ENCODE measurements at places on chromosomes 1 and 21.

DNA sequence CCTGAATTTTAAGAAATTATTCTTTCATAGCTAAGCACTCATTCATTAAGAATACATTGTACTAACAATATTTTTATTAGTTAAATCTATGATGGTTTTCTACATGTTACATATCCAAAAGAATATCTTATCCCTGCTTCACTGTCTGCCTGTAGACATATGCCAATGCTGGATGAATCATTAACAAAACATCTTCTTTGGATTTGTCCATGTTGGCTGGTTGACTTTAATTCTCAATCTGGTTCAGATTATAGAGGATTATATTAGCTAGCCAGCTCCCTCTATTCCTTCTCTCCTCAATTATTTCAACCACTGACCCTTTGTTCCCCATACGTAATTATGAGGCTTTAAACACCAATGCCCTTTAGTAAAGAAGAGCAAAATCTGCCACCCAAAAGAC lies 138.9 kb upstream of the DMRTA2 start:
- DNase-seq, result no peak

GRCh38 chr21:25571726-25572121 lies 35.6 kb downstream of the MRPL39 start:
- DNase-seq, result no peak

- no peak for DNase-seq
These were observed 17.0 kb upstream of the ITLN2 start for GRCh38 chr1:160971618-160972056.

- DNase-seq, result no peak
These were observed 255.4 kb upstream of the TMEM51 start for GRCh38 chr1:14897997-14898645.

DNA sequence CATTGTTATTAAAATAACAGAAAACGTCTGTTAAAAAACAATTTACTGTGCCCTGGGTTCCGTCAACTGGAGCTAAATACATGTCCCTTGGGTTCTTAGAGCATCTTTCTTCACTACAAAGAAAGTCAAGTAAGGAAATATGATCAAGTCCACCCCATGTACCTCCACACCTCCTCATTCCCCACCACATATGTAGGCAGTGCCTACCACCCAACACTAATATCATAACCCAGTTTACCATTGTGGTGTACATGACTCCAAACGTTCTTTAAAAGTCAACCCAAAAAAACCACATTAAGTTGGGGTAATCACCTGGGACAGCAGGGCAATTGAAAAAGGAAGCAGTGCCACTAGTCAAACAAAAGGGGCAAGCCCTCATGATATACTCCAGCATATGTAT lies 7.8 kb upstream of the LRRC52 start:
- no peak for DNase-seq

- DNase-seq, result no peak
These were observed 46.7 kb upstream of the MTR start for GRCh38 chr1:236748268-236748870.

DNA sequence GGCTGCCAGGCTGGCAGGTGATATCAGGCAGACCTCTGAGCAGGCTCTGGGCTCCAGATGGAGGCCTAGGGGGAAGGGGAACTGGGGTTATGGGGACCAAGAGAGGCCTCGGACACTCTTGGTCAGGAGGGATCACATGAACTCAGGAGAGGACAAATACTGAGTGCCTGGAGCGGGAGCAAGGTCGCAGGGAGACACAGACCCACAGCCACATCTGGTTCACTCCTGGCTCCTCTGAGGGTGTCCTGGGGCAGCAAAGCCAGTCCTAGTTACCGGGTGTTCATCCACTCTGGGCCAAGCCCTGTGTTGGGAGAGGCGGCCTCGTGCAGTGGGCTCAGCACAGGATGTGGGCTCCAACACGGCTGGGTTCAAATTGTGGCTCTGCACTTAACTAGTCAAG lies 239.0 kb downstream of the PTPRU start:
- no peak for DNase-seq

DNA sequence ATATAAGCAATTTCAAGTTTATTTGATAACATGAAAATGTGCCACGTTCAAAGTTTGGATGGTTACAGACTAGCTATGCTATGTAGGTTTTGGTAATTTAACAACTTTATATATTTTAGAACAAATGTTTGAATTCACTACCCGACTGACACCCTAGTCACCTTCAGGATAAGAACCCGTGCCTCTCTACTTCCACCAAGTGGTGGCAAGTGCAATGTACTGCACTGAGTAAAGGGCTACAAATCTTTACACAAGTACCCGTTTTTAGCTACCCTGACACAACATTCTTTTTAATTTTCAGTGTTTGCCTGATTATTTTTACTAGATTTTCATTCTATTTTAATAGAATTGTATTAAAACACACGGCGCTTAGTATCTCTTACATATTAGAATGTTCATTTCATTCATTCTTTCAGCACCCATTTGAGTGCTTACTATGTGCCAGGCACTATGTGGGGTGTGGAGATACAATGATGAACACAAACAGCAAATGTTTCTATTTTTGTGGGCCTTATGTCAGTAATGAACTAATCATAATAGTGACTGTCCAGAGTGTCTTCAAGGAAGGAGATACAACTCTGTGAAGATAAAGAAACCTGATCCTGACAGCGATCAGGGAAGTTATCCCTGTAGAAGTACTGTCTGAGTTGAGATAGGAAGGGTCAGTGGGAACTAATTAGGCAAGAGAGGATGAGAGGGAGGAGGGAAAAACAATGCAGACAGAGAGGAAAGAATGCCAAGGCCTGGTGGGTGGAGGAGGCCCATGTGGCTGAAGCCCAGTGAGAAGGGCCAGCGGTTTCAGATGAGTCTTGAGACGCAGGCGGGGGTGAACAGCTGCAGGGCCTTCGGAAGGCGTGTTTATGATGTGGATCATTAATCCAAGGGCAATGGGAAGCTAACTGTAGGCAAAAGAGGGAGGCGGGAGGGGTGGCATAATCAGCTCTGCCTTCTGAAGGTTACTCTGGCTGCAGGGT lies 3.8 kb downstream of the LCA5L start:
- peak; percentile 20 for DNase-seq

DNA sequence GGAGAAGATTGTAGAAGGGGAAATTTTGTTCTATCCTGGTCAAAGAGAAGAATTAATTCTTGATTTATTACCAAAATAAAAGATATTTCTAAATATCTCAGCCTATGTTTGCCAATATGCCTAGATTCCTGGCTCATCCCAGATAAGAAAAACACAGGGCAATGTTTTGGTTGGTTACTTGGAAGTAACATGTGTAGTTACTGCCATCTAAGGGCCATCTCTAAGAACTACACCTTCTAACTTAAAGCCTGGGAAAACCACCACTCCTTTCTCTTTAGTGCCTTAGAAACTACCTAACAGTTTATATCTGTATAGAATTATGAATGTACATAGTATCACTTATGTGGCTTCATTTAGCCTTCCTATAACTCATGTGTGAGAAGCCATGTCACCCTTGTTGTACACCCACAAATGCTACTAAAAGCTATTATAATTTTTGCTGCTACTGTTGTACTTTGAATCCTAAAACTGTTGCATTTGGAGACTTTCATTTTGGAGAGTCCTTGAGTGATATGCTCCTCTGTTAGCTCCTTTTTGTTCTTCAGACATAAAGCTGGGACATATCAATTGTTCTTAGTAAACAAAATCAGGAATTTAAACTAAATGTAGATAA lies 4.5 kb downstream of the AIM2 start:
- peak; percentile 30 for DNase-seq

DNA sequence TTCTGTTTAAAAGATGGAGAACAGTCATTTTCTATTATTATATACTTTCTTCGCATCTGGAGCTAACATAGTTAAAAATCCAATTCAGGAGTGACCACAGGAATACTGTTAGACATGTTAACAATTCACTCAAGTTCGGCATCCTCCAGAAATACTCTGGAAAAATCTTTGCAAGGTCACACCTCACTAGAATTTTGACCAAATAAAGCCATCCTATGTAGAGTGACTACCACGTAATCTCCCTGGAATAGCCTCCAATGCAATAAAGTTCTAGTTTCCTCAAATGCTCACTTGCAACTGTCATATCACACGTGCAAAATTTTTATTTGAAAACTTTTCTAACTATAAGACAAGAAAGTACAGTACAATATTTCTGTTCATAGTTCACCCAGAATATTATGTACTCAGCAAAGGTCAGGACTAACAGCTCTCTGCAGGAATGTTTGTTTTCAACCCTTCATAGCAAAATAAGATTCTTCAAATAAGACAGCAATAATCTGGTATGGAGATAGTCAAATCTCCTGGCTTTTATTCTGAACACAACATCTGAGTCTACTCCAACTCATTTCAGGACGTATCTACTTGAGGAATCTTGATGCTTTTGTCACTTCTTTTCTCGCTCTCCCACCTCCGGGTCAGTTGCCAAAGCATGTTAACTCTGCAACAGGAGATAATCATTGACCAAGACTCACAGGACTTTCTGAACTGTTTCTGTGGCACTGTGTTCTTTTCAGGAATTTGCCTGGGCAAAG lies 82.6 kb downstream of the GDAP2 start:
- no peak for DNase-seq

DNA sequence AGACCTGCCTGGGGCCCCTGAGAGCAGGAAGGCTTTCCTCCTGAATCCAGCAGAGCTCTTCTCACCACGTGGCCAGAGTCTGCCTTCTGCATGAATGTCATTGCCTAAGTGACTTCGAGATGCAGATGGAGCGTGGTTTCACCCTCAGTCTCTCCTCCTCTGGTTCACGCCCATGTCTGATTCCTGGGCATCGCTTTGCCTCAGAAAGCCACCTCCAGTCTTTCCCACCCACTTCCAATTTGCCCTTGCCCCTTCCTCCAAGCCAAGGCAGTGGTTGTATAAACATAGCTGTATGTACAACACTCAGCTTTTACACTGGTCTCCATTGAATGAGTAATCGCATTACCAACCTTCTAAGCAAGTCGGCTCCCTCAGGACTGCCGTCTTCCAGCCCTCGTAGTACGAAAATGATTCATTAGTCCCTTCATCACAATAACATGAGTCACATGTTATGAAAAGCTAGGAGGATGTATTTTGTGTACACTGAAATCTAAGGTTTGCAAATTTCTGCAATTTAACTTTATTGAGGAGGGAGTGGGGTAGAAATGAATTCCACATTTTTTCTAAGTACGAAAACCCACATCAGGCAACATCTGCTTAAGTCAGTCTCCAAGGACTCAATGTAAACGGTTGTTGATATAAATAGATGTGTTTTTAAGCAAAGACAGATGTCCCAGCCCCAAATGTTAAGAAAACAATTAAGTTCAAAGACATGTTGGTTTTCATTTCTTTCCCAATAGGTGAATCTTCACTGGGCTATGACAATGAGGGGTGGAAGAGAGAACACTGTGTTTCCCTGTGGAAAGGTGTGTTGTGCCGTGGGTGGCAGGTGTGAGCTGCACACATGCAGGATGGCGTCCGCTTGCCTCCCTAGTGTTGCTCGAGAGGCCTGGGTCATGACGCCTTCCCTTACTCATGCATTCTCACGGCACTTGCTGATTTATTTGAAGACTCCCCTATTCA lies 32.3 kb upstream of the ETS2 start:
- DNase-seq, result peak; percentile 52

- DNase-seq, result no peak
These were observed 45.5 kb downstream of the VPS13D start for GRCh38 chr1:12275370-12275769.

GRCh38 chr21:25722631-25723030 lies 12.1 kb downstream of the ATP5PF start:
- no peak for DNase-seq

GRCh38 chr1:24263746-24264145 lies 55.4 kb upstream of the GRHL3 start:
- DNase-seq, result no peak

GRCh38 chr21:32470206-32470605 lies 57.7 kb downstream of the EVA1C start:
- DNase-seq, result no peak

- DNase-seq, result no peak
These were observed 12.2 kb downstream of the FAAP20 start for GRCh38 chr1:2182376-2182775.

Data from Panc1 (cell line).